CD8-positive, alpha-beta memory T cell (primary cell): ENCODE measurements at places on chromosomes 5 and 9. TPM values are rescaled to one million over a fixed set of nuclear protein-coding genes. Genes with fewer than 3 reads are reported as not detected.
A peak's percentile ranks its signal among the peaks of the same experiment; 100 is the strongest.

- no peak for DNase-seq
These were observed 17.5 kb downstream of the TNIP1 start for GRCh38 chr5:151063142-151063989.

- DNase-seq, result no peak
These were observed 145.4 kb downstream of the SYK start for GRCh38 chr9:90946982-90947381.

GRCh38 chr9:32940740-32941139 lies 60.7 kb downstream of the APTX start:
- DNase-seq, result no peak

DNA sequence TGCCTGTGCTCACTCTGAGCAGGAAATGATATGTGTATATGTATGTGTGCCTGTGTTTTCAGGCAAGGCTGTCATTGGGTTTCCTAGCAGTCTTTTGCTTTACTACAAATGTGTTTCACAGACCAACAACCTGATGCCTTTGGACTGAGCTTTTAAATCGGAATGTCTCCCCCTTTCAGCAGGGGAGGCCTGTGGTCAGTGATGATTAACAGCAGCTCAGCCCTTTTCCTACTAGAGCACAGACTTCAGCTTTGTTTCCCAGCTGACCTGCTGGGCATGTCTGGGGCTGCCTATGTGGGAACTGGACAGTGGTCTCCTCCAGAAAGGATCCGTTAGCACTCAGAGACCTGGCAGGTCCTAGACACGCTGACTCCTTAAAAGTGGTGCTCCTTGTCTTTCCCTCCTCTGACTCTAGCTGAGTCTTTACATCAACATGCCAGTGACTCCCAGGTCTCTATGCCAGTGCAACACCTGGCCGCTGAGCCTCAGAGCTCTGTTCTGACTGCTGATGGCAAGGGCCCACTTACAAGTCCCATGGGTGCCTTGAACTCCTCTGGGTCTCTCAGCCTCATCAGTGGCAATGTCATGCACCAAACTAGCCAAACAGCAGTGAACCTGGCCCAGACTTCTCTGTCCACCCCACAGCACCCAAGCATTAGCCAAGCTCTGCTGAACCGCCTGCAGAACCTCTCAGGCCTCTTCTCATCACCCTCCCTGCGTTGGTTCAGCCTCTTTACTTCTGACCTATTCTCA lies 7.7 kb downstream of the MACROH2A1 start:
- DNase-seq, result no peak

DNA sequence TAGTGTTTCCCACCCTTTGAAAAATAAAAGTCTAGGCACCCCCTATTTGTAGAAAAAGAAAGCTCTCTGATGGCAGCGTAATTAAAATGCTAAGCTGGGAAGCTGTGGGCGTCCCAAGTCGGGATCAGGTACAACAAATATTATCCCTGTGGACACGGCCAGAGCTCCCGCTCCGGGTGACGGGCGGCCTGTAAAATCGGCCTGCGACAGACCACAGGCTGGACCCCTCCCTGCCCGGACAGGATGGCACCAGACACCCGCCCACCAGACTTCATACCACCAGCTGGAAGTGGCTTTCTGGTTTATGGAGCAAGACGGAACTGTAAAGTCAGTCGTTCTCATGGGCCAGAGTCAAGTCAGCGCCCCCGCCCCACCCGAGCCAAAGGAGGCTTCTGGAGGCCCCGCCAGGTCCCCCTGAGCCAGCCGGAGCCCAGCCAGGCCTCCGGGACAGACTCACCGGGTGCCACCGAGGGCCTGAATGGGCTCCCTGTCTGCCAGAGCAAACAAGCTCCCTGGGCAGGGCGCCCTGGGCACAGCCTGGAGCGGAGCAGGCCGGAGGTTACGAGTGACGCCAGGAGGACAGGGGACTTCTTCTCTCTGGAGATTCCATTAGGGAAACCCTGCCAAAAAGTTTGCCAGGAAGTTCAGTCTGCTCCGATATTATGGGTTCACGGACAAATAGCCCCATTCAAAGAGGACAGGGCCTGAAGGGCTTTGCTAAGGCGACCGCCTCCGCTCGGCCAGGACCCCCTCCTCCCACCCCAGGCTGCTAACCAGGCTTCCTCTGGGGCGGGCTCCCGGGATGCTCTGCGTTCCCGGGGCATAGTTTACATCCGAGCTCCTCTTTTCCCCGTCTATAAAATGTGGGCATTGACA lies 173.7 kb downstream of the ERCC6L2 start:
- DNase-seq, result no peak

GRCh38 chr5:138033386-138033808 lies 518 bp upstream of the FAM13B start:
- DNase-seq, result no peak

DNA sequence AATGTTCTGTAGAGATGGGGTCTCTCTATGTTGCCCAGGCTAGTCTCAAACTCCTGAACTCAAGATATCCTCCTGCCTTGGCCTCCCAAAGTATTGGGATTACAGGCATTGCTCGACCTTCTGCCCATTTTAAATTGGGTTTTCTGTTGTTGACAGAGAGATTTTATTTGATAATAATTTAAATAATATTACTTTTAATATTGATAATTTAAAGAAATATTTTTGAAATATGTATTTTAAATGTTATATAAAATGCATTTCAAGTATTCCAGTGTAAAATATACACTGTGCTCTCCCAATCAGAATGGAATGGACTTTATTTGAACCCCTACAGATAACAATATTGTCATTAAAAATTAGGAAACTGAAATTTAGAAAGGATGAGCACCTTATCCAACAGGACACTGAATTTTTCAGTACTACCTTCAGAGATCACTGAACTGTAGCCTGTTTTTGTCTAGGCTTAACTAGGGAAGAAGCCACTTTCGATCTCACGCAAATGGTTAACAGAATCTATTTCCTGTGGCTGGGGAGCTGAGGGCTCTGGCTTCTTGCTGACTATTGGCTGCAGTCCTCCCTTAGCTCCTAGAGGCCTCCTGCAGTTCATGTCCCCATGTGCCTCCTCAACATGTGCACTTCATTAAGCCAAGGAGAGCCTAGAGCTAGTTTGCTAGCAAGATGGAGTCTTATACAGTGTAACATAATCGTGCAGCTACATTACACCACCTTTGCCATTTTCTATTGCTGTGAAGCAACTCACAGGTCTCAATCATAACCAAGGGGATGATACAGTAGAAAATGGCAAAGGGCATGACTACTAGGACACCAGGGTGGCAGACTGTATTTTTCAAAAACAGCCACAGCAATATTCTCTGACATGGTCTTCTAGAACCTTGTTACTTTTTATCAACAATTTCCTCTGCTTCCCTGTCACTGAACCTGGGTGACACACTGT lies 150.0 kb downstream of the CDC42SE2 start:
- no peak for DNase-seq

GRCh38 chr5:18745988-18746615 lies 1111.8 kb downstream of the TAF11L14 start:
- DNase-seq, result peak; percentile 29

GRCh38 chr5:160097991-160098390 lies 21.3 kb downstream of the PWWP2A start:
- no peak for DNase-seq

DNA sequence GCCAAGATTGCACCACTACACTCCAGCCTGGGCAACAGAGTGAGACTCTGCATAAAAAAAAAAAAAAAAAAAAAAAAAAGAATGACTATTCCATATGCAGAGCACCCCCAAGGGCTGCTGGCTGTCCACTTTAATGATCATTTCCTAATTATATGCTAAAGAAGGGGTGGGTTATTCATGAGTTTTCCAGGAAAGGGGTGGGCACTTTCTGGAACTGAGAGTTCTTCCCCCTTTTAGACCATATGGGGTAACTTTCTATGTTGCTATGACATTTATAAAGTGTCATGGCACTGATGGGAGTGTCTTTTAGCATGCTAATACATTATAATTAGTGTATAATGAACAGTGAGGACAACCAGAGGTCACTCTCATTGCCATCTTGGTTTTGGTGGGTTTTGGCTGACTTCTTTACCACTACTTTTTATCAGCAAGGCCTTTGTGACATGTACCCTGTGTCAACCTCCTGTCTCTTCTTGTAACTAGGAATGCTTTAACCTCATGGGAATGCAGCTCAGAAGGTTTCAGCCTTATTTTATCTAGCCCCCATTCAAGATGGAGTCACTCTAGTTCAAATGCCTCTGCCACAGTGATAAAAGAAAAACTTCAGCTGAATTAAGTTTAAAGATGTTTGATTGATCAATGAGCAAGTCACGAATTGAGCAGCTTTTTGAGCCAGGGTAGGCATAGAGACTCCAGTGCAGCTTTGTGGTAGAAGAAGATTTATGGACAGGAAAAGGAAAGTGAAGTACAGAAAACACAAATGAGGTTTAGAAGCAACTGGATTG lies 7.1 kb upstream of the NANS start:
- no peak for DNase-seq

DNA sequence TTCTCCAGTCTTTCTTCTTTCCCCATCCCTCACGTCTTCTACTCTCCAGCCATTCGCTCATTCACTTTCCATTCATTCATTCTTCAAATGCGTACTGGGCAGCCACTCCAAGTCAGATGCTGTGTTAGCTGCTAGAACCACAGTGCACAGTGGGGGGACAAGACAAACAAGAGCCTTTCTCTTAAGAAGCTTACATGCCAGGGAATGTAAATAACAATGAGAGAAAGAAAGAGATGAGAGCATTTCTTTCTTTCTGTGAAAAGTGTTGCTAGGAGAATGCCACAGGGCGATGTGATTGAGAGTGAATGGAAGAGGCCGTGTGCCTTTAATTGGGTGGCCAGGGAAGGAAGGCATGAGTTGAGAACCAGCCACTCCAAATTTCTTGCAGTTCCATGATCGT lies 46.3 kb upstream of the SMIM23 start:
- DNase-seq, result no peak

DNA sequence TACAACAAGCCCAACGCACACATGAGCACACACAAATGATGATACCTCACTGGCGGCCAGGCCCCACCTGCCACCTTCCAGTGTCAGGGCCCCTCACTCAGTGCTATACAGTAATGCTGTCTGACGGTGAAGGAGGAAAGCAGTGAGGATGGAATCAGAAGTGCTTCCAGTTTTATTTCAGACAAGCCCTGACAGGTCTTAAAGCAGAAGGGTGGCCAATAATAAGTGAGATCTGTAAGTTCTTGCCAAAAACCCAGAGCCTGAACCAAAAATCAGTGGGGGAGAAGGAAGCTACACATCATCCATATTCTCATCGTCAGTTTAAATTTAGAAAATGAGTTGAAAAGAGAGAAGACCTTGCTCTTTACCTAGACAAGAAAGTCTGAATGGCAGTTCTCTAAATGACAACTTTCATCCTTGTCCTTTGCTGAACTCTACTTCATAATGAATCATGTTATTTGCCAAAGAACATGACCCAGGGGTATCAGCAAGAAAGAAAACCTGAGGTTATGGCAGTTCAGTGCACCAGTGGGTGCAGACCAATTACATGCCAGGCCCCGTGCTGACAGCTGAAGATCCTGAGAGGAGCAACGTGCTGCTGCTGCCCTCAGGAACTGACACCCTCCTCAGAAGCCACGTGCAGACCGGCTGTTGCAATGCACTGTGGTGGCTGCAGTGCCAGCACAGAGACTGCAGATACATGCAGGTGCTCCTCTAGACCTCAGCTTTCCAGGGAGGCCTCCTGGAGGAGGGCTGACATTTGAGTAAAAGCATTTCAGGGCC lies 118.7 kb downstream of the DROSHA start:
- DNase-seq, result no peak

DNA sequence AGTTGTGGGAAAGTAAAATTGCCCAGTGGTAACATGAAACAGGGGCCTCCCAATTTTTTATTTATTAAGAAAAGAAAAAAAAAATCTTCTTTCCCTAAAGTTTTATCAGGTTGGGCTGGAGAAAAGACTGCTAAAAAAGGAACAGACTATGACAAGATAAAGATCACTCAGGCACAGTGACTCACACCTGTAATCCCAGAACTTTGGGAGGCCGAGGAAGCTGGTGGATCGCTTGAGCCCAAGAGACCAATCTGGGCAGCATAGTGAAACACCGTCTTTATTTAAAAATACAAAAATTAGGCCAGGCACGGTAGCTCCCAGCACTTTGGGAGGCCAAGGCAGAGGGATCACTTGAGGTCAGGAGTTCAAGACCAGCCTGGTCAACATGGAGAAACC lies 312.5 kb downstream of the CETN3 start:
- no peak for DNase-seq

DNA sequence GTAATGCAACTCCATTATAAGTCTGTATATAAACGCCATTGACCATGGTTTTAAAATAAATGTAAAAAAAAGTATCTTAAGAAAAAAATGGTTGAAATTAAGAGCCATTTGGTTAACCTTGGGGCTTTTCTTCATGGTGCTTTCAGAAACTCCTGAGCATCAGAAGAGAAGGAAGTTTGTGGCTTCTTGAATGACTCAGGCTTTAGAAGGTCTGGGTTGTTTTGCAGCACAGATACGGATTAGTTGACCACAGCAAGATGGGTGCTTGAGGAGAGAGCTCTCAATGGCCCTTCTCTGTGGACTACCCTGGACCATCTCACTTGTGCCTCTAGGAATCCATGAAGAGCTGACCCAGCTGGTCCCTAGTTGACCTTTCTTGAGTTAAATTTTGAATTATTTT lies 189.5 kb downstream of the TMEM38B start:
- no peak for DNase-seq

GRCh38 chr9:114310471-114311450 lies 12.1 kb upstream of the ORM1 start:
- no peak for DNase-seq

GRCh38 chr5:81719743-81720345 lies 31.1 kb downstream of the SSBP2 start:
- DNase-seq, result no peak

GRCh38 chr9:133769511-133770075 lies 31.4 kb upstream of the SARDH start:
- no peak for DNase-seq

- DNase-seq, result no peak
These were observed 14.0 kb downstream of the ITGA2 start for GRCh38 chr5:53003144-53003543.

The TRIM14 gene
- total RNA-seq, result 52.1 TPM

The PSD2 gene
- total RNA-seq, result not detected

The SLC27A4 gene
- total RNA-seq, result 46.0 TPM

The AMBP gene
- total RNA-seq, result not detected

The GHR gene
- total RNA-seq, result not detected

The BTNL3 gene
- total RNA-seq, result not detected

The PCDHGB2 gene
- total RNA-seq, result 0.40 TPM

The FAM163B gene
- total RNA-seq, result not detected

The PCDHA11 gene
- not detected for total RNA-seq

The SAXO1 gene
- total RNA-seq, result not detected
